ENCODE measurements at places on chromosomes 12 and 14. TPM values are rescaled to one million over a fixed set of nuclear protein-coding genes. Genes with fewer than 3 reads are reported as not detected.

The RTL1 gene
- total RNA-seq: not detected

The CMKLR1 gene
- not detected for total RNA-seq

- no peaks in the 10 kb centered on the region for H3K36me3 ChIP-seq
- no peaks in the 10 kb centered on the region for H3K27me3 ChIP-seq
- H3K27ac ChIP-seq: no peak overlapping the region
- H3K4me1 ChIP-seq: peaks cover 28% of the 10 kb centered on the region
- peak; percentile 58 for DNase-seq
These were observed 9.2 kb upstream of the INF2 start for GRCh38 chr14:104680056-104680805.

- DNase-seq: no peak
- H3K4me3 ChIP-seq: no peak overlapping the region
- no peak overlapping the region for H3K27ac ChIP-seq
These were observed 33.3 kb upstream of the C12orf50 start for GRCh38 chr12:88062474-88062873.

The NEUROD4 gene
- not detected for total RNA-seq

The SERPINA3 gene
- total RNA-seq: not detected

The HVCN1 gene
- total RNA-seq: 4.1 TPM

The PAN2 gene
- 104 TPM for total RNA-seq

DNA sequence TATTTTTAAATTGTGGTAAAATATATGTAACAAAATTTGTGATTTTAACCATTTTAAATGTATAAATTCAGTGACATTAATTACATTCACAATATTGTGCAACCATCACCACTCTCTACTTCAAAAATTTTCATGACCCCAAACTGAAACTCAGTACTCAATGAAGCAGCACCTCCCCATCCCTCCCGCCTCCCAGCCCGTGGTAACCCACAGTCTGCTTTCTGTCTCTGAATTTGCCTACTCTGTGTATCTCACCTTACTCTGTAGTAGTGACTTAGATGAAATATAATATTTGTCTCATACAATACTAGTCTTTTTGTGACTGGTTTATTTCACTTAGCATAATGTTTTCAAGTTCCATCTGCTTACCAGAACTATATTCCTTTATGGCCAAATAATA lies 36.2 kb downstream of the EML1 start:
- H3K4me1 ChIP-seq: no peaks in the 10 kb centered on the region
- no peak overlapping the region for H3K27ac ChIP-seq
- no peak overlapping the region for H3K4me3 ChIP-seq
- no peak for DNase-seq
